ENCODE measurements at places on chromosomes 12 and 14.
A peak's percentile ranks its signal among the peaks of the same experiment; 100 is the strongest.

- no peak for DNase-seq
Measured at GRCh38 chr12:68814490-68815231, 6.7 kb downstream of the MDM2 start.

DNA sequence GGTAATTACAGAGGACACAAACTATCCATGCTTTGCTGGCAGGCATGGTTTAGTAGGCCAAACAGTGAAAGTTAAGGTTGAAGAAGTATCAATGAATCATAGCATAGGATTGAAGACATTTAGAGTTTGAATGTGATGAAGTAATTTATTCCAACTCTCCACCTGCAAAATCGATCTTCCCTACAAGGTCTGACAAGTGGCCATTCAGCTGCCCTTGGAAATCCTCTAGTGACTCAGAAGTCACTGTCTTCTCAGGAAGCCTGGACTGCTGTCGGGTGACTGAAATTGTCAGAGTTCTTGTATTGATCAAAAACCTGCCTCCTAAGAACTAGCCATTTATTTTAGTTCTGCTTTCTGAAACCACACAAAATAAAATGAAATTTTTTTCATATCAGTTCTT, 17.7 kb upstream of the STXBP6 start:
- no peak for DNase-seq

GRCh38 chr12:66742508-66743367, 63.9 kb upstream of the GRIP1 start:
- no peak for DNase-seq

- DNase-seq, result no peak
Measured at GRCh38 chr12:46470036-46470627, 97.6 kb upstream of the SLC38A2 start.

GRCh38 chr12:45572114-45572513, 157.4 kb upstream of the ARID2 start:
- DNase-seq, result no peak

DNA sequence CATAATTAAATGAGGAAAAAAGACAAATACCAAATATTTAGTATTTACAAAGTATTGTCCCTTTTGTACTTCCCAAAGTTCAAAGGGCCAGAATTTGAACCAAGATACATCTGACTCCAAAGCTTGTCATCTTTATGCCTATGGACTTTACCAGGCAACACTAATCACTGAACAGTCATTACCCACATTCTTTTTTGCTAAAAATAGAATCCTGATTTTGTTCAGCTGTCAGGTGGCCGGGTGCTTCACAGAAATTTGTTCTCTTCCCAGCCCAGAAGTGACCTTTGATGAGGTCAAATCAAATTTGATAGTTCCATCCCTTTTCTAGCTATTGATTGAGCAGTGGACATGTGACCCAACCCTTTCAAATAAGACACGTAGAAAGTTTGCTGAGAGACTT, 121.6 kb downstream of the LLPH start:
- no peak for DNase-seq

DNA sequence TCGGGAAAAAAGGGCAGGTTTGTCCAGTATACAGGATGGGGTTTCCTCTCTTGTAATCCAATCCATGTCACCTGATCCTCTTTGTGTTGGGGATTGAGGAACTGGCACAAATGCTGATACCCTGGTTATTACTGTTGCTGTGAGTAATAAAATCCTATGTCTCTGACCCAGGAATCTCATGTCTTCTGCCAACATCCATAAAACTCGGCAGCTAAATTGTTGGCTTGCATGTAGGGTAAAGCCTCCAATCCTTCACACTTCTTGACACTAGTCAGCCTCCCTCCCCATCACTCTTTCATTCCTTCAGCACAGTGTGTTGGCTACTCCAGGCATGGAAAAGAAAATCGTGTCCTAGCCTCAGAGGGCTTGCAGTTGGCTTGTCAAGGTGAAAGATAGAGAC, 9.2 kb upstream of the NOS1 start:
- DNase-seq, result no peak

GRCh38 chr14:96852823-96853422, 55.7 kb downstream of the VRK1 start:
- DNase-seq, result no peak

- no peak for DNase-seq
Measured at GRCh38 chr14:99980299-99980698, 84.9 kb upstream of the EVL start.

- DNase-seq, result no peak
Measured at GRCh38 chr12:100348657-100349454, 8.0 kb upstream of the SLC17A8 start.

GRCh38 chr14:99727096-99727870, 43.2 kb downstream of the CYP46A1 start:
- DNase-seq, result no peak

DNA sequence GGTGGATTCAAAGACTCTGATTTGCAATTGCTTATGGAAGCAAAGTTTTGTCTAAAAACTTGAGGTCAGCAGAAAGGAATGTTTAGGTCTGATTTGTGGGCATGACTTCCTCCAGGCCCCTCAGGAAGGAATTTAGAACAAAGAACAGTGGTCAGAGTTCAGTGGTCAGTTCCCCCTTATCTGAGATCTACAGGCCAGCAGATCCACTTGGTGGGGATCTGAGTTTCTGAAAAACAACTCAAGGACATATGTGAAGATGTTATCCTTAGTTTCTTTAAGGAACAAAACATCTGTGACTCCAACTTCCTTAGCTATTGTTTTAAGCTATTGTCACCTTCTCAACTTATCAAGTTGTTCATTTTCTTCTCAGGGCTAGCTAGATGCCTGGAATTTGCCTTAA, 28.0 kb upstream of the NAA30 start:
- DNase-seq, result no peak

- DNase-seq, result no peak
Measured at GRCh38 chr12:106079148-106079738, 59.5 kb downstream of the NUAK1 start.

- peak; percentile 53 for DNase-seq
Measured at GRCh38 chr12:49662998-49663843, 39.9 kb downstream of the PRPF40B start.

GRCh38 chr12:38607295-38607694, 290.7 kb downstream of the ALG10B start:
- DNase-seq, result no peak

DNA sequence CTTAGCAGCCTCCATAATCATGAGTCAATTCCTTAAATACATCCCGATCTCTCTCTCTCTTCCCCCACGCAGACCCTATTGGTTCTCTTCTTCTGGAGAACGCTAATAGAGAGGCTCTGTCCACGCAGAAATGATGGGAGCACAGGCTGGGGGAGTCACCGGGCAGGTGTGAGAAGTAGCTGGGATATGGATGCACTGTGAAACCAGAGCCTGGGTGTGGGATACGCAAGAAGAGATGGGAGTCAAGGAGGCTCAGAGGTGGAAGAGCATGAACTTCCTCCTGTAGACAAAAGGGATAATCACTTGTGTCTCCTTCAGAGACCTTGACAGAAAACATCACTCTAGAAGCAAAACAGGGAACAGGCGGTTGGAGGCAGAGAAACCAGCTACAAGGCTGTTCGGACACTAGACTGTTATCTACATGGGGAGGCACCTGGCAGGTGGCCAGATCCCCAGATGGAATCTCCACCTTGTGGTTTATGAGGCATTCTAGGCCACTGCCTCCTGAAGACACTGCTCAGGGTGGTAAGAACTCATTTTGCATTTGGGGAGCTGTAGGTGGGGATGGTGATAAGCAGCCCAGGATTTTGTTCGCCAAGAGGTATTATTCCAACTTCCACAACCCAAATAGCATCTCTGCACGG, 7.2 kb upstream of the SELPLG start:
- no peak for DNase-seq

GRCh38 chr12:80100591-80100990, 1.3 kb downstream of the OTOGL start:
- DNase-seq, result no peak

- DNase-seq, result no peak
Measured at GRCh38 chr12:124259154-124260066, 35.5 kb upstream of the RFLNA start.

DNA sequence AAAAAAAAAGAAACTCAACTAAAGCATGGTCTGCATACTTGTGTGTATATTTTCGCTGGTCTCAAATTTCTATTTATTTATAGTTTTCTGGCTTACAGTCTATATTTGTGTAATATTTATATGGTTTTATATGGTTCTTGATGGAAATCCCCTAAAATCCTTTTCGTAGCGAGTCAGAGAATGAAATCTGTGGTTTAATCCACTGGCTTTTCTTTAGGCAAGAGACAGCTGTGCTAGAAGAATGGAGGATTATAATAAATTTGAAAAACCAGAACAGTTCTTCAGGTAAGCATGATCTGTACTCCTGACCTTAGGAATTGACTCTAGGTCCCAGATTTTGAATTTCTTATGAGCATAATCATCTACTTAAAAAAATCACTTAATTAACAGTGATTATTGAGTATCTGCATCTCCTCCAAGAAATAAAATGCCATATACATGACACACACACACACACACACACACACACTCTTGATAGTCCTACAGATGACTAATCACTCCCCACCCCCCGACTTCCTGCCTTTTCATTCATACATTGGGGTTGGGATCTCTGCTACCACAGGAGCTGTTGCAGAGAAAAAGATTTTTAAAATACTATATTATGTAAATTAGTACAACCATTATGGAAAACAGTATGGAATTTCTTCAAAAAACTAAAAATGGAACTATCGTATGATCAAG, 113.4 kb downstream of the CRADD start:
- no peak for DNase-seq

- DNase-seq, result no peak
Measured at GRCh38 chr12:120350576-120351350, 18.2 kb downstream of the MSI1 start.

GRCh38 chr12:29287622-29288021, 93.3 kb downstream of the ERGIC2 start:
- no peak for DNase-seq

DNA sequence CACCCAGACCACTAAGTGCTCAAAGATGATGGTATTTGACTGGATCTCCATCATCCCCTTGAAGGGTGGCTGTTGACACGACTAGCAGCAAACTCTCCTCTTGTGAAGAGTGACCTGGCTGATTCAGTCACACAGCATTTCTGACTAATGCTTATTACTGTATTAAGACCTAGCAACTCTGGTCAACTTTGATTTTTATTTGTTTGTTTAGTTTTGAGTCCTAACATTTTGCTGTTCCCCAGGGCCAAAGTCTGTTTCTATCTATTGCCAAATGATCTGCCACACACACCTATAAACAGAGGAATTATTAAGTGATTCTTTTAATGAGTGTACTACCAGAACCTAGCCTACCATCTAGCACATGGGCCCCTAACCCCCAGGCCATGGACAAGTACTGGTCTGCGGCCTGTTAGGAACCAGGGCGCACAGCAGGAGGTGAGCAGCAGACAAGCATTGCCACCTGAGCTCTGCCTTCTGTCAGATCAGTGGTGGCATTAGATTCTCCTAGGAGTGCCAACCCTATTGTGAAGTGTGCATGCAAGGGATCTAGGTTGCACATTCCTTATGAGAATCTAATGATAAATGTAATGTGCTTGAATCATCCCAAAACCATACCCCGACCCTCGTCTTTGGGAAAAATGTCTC, 120.0 kb downstream of the RPS6KA5 start:
- no peak for DNase-seq

DNA sequence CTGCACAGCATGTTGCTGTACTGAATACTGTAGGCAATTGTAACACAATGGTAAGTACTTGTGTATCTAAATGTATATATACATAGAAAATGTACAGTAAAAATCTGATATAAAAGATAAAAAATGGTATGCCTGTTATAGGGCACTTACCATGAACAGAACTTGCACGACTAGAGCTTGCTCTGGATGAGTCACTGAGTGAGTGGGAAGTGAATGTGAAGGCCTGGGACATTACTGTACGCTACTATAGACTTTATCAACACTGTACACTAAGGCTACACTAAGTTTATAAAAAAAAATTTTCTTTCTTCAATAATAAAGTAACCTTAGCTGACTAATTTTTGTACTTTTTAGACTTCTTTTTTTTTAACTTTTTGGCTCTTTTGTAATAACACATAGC, 24.2 kb upstream of the NEDD1 start:
- DNase-seq, result no peak

- no peak for DNase-seq
Measured at GRCh38 chr14:23164949-23165348, 18.5 kb downstream of the SLC7A8 start.

- DNase-seq, result no peak
Measured at GRCh38 chr12:5739917-5740316, 205.1 kb downstream of the ANO2 start.

DNA sequence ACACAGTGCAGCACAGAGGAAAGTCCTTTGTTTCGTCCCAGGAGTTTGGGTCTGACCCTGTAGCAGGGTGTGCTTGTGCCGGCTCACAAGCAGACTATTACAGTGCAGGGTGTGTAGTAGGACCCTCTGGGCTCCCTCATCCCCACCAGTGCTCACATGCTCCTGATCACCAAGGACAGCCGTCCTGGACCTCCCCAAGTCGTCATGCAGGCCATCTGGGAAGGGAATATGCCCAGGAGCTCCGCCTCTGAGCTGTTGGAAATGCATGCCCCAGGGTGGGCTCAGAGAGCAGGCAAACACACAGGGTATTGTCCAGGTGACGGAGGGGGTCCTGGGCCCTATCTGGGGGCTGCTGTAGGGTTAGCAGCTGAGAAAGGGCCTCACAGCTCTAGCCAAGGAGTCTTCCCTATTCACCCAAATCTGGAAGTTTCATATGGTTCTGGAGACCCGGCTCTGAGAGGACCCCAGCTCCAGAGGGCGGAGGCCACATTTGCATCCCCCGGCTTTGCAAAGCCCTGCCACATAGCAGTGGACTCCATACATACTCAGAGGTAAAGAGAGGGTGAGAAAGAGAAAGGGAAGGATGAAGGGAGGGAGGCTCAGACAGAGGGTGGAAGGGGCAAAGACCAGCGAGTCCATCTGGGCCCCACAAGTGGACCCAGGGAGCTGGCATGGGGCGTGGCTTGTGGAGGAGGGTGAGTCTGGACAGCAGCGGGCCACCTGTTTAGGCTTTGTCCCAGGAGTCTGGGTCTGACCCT, 53.5 kb upstream of the PPP2R5C start:
- no peak for DNase-seq

DNA sequence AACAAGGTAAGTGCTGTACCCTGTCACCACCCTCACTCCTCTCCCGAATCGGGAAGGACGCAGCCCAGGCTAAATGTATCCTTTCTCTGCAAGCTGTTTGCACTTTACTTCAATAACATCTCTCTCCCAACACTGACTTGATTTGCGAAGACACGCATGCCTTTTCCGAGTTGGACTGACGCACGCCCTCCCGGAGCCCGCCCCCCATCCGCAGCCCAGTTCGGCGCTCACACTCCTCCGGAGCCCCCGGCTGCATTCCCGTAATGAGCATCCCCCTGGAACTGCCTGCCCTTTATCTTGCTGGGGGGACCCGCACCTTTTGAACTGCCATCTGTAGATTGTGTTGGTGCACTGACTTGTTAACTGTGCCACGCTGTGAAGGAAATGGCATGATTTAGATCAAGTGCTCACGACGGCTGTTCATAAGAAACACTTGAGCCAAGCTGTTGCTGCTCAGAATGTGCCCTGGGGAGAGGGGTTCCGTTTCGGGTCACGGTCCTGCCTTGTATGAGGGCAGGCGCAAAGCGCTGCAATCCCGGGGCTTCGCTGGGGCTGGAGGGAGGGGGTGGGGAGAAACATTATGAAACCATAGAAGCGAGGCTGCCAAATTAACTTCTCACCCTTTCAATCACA, 176.6 kb upstream of the CDKN3 start:
- no peak for DNase-seq
